NCI-H2171 (cell line): ENCODE measurements at places on chromosomes 4 and X.

- DNase-seq: no peak
Measured at GRCh38 chr4:99022566-99022965, 27.0 kb downstream of the METAP1 start.

DNA sequence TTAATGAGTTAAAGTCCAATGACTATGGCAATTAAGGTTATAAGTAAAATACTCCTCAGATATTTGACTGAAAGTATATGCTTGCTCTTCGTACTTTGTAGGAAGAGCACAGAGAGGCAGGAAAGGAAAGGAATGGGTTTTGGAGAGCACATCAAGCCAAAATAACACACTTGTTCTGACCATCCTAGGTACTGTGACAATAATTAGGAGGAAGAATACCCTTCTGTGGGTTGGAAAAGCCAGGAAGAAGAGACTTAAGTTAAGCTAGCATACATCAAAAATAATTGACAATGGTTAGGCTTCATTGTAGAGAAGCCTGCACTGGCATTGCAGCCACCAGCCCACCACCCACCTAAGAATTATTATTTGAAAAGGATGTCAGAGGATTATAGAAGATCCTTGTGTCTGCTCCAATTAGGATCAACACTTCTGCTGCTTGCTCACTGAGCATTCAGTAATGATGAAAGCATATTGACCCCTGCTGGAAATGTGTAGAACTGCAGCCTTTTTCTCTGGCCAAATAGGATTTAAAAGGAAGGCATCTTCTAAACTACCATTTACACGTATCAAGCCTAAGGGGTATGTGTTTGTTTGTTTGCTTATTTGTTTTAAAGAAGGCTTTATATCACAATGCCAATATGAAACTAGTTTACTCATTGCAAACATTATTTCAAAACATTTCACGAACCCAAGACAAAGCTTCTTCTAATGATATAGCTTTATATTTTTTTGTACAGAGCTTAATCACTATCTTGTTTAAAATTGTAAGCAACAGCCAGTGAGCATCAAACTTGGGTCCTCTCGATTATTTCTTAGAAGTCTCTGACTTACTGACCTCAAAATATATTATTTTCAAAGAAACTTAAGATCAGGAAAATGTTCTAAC, 286.2 kb upstream of the TET2 start:
- DNase-seq: peak; percentile 2

DNA sequence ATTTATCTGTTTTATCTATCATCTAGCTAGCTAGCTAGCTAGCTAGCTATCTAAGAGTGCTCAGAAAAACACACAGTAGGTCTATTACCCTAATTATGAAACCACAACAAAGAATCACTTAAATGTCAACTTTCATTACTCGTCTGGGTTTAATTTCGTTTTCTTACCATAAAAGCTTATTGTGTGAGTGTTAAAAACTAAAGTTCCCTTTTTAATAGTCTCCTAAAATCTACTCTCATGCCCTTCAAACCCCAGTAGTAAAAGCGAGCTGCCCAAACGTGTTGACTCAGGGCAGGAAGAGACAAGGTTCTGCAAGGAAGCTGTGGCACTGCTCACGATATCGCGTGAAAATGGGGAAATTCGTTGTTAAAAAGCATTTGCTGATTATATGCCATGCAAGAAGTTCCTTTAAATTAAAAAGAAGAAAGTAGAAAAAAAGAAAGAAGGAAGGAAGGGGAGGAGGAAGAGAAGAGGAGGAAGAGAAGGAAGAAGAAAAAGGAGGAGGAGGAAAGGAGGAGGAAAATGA, 595 bp downstream of the MBNL3 start:
- no peak for DNase-seq

- no peak for DNase-seq
Measured at GRCh38 chrX:107537815-107538214, 88.4 kb downstream of the FRMPD3 start.

GRCh38 chr4:16692524-16692923, 205.9 kb downstream of the LDB2 start:
- no peak for DNase-seq

DNA sequence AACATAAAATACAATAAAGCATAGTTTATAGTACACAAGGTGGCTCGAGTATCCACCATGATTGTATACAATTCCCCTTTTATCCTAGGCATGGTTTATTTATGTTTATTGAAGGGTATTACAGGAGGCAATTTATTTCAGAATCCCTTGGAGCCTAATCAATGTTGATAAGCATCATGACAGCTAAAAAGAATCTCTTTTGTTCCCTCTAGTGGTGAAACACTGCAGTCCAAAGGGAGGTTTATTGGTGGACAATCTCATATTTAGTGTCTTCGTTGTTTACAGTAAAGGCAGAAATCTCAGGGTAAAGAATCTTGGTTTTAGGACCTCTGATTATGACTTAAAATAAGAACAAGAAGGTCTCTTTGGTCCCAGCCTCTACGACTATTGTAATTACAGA, 1712.5 kb downstream of the C4orf33 start:
- DNase-seq: no peak

DNA sequence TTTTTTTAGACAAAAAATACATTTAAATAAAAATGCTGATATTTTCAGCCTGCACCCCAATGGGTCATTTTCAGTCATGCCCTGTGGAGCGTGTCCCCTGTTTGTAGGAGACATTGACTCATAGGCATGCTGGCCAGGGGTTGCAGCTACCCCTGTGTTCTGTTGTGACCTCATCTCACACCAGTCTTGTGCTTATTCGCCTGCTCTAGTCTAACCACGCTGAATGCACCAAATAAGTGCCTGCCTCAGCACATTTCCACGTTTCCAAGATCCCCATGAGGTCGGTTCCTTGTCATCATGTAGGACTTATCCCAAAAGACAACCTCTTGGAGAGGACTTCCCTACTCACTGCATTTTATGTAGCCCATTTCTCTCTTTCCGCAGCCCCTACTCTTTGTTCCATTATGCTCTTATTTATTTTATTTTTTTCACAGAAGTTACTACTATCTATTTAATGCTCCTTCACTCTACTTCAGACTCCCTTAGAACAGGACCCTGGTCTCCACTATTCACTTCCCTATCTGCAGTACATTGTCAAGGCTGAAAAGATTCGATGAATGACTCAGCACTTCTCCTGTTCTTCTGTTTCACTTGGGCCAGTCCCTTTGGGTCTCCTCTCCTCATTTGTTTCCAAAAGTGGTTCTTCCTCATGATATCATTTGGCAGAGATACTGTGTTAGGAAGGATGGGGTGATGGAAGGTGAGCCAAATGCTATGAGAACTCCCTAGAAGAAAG, 109.7 kb downstream of the MSL3 start:
- DNase-seq: no peak

GRCh38 chrX:13646154-13646549, 6.8 kb upstream of the TCEANC start:
- DNase-seq: no peak

DNA sequence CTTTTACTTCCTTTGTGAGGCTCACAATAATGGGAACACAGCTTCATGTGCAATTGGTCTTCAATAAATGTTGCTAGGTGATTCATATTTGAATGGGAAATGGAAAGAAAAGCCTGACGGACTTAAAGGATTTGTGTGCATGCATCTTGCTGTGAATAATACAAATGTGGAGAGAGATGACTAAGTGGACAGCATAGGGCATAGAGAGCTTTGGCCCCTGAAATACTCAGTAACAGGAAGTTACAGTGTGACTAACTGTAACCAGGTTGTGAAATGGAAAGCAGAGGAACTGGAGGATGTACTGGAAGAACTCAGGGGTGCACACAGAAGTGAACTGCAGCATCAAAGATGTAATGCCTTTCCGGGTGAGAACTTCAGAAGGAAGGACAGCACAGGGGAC, 206.7 kb downstream of the MGST2 start:
- DNase-seq: no peak

DNA sequence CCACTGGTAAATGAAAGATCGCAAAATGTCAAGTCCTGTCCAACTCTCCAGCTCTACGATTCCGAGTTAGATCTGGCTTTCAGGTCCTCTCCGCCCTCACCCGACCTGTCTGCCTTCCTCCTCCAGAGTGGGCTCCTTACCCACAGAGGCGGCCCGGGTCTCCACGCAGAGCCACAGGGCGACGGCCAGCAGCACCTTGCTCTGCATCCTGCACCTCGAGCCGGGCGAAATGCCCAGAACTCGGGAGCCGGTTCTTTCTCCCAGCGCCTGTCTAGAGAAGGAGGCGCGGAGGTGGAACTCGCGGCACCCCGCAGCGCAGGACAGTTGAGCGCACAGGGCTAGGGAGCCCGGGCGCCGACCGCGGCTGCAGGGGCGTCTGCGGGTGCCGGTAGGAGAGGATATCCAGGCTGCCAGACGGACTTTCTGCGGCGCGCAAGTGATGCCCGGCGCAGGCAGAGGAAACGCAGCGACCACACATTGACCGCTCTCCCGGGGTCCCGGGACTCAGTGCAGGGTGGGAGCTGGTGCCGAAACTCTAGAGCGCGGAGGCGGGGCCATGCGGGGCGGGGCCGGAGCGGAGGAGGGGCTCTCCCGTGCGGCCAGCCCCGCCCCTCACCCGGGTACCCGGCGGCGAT, at the start of gene KDR:
TSS of gene KDR (minus strand) at position 509 of the 635 bp plus-strand sequence. CDS start at position 207, 302 bp downstream.
- DNase-seq: no peak

DNA sequence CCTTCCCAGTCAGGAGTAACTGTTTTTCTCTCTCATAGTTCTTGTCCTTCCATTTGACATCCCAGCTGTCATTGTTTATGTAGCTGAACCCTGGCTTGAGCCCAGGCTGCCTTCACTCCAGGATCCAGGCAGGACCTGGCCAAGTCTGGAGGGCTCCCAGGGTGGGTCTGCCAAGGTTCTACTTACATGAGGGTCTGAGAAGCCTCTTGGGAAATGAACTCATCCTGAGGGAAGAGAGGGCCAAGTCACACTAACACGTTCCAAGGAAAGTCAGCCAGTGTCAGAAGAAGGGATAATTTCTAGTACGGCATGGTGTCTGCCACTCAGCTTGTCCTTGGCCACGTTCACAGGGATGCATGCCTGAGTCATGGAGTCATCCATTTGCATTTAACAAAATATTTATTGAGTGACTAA, 54.8 kb upstream of the SRD5A3 start:
- DNase-seq: no peak

DNA sequence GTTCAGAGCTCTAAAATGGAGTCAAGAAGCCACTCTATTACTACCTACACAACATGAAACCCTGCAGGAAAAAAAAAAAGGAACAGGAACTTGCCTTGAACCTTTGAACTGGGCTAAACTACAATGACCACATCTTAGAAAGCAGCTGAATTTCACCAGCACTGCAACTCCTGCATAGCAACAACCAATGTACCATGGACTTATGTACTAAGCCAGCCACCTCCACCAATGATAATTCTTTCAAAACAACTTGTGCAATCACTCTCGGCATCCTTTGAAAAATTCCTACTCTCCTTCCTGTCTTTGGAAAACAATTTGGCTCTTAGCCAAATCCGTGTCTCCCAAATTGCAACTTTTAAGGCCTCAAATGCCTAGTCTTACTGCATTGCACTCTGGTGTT, 26.8 kb upstream of the FMR1 start:
- DNase-seq: no peak

DNA sequence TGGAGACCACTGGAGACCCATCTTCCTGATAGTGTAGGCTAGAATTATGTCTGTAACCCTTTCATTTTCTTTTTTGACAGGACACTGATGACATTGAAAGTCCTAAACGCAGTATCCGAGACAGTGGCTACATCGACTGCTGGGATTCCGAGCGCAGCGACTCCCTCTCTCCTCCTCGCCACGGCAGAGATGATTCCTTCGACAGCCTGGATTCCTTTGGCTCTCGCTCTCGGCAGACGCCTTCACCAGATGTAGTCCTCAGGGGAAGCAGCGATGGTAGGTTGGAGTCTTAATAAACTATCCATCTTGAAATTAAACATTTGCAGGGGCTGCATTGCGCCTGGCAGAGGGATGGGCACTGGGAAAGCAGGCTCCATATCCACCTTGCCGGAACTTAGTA, 75.4 kb downstream of the LIMCH1 start:
- no peak for DNase-seq

DNA sequence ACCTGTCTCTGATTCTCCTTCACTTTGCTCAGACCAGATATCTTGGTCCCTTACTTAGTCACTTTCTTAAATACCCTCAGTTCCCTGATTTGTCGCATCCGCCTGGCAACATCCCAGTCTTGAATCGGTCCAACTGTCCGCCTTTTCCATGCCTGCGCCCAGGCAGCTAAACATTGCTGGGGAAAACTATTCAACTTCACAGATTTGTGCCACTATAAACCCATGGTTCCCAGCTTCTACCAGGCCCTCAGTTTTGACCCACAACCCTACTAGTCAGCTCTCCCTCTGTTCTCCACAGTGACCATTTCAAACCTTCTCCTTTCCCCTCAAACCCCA, 451 bp upstream of the FGD1 start:
- DNase-seq: no peak

DNA sequence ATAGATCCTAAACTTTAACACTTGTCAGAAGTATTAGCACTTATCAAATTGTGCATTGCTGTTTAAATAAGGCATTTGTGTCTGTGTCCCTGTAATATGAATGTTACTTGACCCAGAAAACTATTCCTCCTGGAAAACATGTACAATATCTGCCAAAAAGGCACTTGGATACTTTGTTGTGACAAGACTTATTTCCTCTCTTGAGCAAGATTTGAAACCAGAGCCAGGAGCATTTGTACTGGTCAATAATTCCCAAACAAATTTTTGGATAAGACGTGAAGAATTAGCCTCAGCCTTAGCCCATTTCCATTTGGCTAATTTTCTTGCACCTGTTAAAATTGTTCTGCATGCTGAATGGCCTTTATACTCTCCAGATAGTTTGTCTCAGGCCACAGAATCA, 176.3 kb upstream of the GK2 start:
- no peak for DNase-seq

DNA sequence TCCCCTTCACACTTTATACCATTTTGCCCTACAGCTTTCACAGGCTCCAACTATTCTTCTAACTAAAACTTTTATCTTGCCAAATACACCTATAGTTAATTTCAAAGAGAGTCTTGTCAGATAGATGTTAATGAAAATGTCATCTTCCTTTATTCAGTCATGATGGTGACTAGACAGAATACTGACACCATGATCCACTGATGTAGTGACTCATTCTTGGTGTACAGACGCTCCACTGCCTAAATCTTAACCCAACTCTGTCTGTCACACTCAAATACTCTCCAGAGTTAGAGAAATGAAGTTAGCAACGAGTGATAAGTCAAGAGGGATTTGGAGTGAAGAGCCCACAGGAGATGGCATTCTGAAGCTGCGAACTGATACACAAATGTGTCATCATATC, 32.1 kb upstream of the HDAC8 start:
- no peak for DNase-seq

GRCh38 chr4:110898290-110898689, 275.4 kb upstream of the PITX2 start:
- DNase-seq: no peak

GRCh38 chr4:95232358-95233156, 316.2 kb downstream of the UNC5C start:
- no peak for DNase-seq

DNA sequence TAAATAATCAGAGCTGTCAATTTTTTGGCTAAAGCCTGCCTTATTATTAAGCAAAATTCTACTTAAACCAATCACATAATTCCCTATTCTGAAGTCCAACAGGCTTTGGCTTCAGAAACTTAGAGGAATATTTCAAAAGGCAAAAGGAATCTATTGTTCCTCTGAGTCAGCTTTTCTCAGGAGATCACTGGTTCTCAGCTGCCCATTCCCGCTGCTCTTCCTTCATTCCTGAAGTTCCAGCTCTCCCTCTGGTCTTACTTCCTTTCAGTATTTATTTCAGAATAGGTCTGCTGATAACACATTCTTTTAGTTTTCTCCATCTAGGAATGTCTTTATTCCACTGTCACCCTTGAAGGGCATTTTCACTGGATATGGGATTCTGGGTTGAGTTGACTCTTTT, 133.7 kb downstream of the SOWAHB start:
- DNase-seq: no peak
